Breast epithelium (tissue), 4 donors: ENCODE measurements at places on chromosomes 16 and 17.
A peak's percentile ranks its signal among the peaks of the same experiment; 100 is the strongest.

DNA sequence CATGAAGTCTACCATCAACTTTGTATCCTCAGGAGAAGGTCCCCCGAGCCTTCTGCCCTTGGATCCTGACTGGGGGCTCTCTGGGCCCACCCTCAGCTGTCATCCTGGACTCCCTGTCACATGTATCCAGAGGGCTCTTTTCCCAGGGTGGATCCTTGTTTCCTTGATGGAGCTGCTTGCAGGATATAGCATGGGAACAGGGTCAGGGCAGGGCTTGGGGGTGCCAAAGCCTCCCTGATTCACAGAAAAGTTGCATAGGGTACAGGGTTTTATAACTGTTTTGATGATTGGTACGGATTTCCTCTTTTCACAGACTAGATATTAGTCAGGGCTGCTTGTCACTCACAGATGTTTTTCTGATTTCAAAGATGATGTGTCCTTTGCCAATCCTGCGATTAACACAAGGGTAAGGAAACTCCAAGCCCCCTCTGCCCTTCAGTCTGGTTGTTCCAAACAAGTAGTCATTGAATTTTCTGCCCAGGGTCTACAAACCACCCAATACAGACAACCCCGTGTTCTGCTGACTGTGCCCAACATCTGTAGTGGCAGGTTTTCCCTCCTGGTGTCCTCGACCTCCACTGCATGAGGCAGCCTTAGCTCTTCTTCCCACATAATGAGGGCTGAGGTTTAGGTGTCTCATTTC lies 20.6 kb upstream of the SLC35G3 start:
- DNase-seq: no peak

- DNase-seq: no peak
Measured at GRCh38 chr17:12349297-12349696, 316.4 kb upstream of the MYOCD start.

- no peak for DNase-seq
Measured at GRCh38 chr16:82671741-82672140, 45.0 kb downstream of the CDH13 start.

- DNase-seq: no peak
Measured at GRCh38 chr16:30033270-30033669, 2.2 kb upstream of the TLCD3B start.

- DNase-seq: no peak
Measured at GRCh38 chr16:50202926-50203624, 50.0 kb downstream of the TENT4B start.

DNA sequence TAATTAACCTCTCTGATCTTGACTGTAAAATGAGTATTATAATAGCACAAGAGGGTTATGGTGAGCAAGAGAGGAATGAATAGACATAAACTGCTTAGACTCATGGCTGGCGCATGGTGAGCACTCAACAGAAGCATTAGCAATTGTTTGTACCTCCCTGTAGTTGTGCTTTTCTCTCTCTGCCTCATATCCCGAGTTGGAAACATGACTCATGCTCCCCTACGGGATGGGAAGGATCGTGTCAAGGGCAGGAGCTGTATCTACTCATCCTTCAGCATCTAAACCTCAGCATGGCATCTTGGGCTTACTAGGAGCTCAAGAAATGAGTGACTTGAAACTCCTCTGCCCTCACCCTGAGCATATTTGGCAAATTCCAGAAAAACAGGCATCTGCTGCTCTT lies 299.6 kb downstream of the MAP2K4 start:
- no peak for DNase-seq

DNA sequence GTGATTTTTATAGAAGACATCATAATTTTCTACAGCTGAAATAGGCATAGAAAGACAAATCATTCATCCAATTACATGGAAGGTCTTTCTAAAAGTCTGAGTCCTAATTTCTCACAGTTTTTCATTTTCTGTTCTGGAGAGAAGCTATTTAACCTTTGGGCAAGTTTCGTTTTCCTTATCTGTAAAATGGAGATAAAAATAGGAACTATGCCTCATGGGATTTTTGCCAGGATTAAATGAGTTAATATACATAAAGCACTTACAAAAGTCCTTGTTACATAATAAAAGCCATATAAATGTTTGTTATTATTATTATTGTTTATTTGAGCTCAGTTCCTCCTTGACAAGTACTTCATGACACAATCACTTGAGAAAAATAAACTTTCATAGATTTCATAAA lies 121.4 kb downstream of the SKAP1 start:
- no peak for DNase-seq

DNA sequence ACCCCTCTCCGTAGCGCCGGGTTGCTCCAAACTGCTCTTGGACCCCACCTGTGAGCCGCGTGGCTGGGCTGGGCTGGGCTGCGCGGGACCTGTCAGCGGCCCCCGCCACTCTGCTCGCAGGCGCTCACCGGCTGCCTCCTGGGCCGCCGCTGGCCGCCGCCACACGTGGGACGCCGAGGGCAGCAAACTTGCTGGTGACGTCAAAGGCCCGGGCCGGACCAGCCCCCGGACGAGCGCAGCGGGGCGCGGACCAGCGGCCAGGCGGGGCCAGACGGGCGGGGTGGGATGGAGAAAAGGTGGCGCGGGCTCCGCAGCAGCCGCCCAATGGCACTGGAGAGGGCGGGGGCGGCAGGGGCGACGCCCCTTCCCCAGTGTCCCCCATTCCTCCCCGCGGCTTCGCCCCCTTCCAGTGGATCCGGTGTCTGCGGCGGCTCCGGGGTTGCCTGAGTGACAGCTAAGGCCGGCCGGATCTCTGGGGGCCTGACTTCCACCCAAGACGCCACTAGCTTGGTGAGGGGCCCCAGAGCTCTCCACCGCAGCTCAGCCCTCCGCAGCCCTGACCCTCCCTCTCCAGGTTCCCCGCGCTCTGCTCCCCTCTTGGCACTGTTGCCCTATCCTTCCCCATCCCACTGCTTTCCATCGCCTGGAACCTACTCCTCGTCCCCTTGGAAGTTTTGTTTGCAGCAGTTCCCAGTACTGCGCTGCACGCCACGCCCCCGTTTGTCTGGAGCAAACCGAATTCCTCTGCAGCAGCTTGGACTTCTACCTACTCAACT lies at the start of gene HS3ST3A1:
Gene HS3ST3A1 (minus strand): TSS at position 154 of the 776 bp plus-strand sequence. CDS start 800 bp downstream, outside the sequence.
- DNase-seq: no peak

GRCh38 chr17:73400915-73401545 lies 89.2 kb upstream of the CDC42EP4 start:
- no peak for DNase-seq

- no peak for DNase-seq
Measured at GRCh38 chr16:25996052-25996451, 304.3 kb downstream of the HS3ST4 start.

- DNase-seq: no peak
Measured at GRCh38 chr17:57545731-57546342, 199.3 kb downstream of the CCDC182 start.

DNA sequence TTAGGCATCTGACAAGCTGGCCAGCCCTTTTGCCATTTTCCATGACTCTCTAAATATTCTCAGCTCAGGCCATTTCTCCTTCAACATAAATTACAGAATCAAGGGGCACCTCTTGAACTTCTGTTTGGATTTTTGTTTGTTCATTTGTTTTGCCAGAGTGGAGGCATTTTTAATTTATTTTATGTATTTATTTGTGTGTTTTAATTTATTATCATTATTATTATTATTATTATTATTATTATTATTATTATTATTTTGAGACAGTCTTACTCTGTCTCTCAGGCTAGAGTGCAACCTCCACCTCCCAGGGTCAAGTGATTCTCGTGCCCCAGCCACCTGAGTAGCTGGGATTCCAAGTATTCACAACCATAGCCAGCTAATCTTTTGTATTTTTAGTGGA lies 1578.0 kb downstream of the CDH8 start:
- no peak for DNase-seq

DNA sequence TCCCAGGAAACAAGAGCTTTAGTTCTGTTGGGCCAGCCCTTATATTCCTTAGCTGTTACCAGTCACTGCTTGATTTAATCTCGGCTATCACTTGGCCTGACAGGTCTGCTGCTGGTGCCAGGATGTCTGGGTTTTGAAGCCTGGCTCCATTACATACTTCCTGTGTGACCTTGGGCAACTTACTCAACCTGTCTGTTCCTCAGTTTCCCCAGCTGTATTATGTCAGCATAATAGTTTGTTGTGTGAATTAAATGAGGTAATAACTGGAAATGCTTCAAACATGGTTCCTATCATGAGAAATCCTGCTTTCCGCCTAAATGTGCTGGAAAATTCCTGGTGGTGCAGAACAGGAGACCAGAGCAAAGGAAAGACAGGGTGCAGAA lies 50.6 kb upstream of the STH start:
- peak; percentile 2 for DNase-seq

GRCh38 chr16:50247906-50248608 lies 18.3 kb upstream of the ADCY7 start:
- peak; percentile 12 for DNase-seq

GRCh38 chr17:42413464-42414040 lies 9.5 kb downstream of the CAVIN1 start:
- no peak for DNase-seq

GRCh38 chr17:6712058-6712853 lies 913 bp downstream of the SLC13A5 start:
- DNase-seq: peak; percentile 64

DNA sequence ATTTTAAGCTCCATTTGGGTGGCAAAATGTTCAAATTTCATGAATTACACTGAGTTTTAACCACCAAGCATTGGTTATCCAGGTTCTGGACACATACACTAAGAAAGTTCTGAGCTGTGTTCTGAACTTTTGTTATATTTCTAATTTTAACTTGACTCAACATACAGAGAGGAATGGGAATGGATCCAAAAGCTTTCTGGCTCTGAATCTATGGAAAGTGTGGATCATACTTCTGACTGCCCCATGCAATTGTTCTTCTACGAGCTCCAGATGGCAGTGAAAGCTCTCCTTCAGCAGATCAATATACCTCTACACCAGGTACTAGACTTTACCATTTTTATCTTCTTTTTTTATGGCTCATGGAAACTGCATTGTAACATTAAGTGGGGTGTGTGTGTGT lies 113.0 kb upstream of the NOG start:
- DNase-seq: no peak

- DNase-seq: no peak
Measured at GRCh38 chr16:55943267-55943666, 68.1 kb upstream of the CES5A start.

GRCh38 chr17:74296548-74296936 lies 22.5 kb downstream of the DNAI2 start:
- DNase-seq: no peak

DNA sequence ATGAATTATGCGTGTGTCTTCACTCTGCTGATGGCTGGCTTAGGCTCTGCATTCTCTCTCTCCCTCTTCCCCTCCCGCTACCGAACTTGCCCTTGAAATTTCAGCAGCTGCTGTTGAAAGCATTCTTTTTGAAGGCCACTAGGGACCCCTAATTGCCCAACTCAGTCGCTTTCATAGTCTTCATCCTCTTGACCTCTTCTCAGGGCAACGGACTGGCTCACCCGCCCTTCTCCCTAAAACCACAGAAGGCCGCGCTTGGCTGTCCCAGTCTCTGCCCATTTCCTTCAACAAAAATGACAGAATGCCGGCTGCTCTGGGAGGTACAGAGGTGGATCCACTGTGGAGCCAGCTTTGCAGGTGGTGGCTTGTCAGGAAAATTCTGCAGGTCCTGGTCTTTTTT lies 21.0 kb upstream of the FMNL1 start:
- peak; percentile 60 for DNase-seq

GRCh38 chr16:57764006-57764340 lies 28.4 kb downstream of the KATNB1 start:
- no peak for DNase-seq

- DNase-seq: peak; percentile 60
Measured at GRCh38 chr17:7260651-7261378, 1.5 kb downstream of the CLDN7 start.

DNA sequence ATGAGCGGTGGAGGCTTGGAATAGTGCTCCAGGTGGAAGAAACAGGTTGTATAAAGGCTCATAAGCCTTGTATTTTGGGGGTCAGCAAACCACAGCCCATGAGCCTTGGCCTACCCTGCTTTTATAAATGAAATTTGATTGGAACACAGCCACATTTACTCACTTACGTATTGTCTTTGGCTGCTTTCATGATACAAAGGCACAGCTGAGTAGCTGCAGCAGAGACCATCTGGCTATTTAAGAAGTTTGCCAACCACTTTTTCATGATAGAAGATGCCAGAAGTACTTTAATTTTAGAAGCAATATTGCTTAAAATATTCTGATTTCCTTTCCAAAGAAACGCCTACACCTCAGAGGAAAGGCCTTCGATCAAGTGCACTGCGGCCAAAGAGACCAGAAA lies 73.8 kb downstream of the C17orf58 start:
- DNase-seq: no peak

- no peak for DNase-seq
Measured at GRCh38 chr17:8391711-8392110, 5.9 kb downstream of the RNF222 start.

DNA sequence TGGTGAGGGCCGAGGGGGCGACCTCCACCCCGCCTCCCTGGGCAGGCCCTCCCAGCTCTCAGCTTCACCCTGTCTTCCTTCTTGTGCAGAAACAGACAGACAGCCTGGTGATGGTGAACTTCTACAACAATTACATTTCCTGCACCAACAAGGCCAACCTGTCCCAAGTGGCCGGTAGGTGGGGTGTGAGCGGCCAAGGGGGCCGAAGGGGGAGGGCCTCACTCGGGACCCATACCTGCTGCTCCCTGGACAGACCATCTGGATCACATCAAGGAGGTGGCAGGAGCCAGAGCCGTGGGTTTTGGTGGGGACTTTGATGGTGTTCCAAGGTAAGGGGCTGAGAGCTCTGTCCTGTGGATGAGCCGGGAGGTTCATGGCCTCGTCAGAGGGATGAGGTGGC lies 20.1 kb downstream of the CHMP1A start:
- DNase-seq: no peak

DNA sequence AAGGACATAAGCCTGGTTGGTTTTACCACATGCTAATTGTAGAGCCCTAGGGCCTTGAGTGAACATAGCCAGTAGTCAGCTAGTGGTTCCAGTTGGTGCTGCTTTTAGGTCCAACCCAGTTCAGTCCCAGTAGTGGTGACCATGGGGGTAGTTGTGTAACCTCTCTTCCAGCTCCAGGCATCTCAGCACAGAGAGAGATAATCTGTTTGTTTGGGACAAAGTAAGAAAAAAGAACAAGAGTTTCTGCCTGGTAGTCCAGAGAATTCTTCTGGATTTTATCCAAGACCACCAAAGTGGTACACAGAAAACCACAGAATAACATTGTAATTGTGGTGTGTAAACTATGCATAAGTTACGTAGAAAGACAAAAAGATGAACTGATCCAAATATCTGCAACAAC lies 5.2 kb upstream of the CCL13 start:
- DNase-seq: no peak

GRCh38 chr16:79805621-79806020 lies 205.1 kb upstream of the MAF start:
- DNase-seq: no peak
